ENCODE measurements at places on chromosomes 12 and 14.

- H3K27ac ChIP-seq, result no peak overlapping the region
- no peak overlapping the region for H3K4me3 ChIP-seq
- peaks cover 45% of the 10 kb centered on the region for H3K4me1 ChIP-seq
- H3K27me3 ChIP-seq, result no peaks in the 10 kb centered on the region
These were observed 67.0 kb downstream of the CRADD start for GRCh38 chr12:93743999-93744689.

GRCh38 chr12:109130297-109131153 lies 14.1 kb downstream of the ACACB start:
- no peak for DNase-seq
- peaks cover 2% of the 10 kb centered on the region for H3K36me3 ChIP-seq
- H3K27ac ChIP-seq, result peak overlapping the region; percentile 89
- peaks cover 13% of the 10 kb centered on the region for H3K4me1 ChIP-seq

GRCh38 chr14:82047777-82048470 lies 514.3 kb upstream of the SEL1L start:
- H3K27me3 ChIP-seq, result no peaks in the 10 kb centered on the region
- H3K4me1 ChIP-seq, result no peaks in the 10 kb centered on the region

DNA sequence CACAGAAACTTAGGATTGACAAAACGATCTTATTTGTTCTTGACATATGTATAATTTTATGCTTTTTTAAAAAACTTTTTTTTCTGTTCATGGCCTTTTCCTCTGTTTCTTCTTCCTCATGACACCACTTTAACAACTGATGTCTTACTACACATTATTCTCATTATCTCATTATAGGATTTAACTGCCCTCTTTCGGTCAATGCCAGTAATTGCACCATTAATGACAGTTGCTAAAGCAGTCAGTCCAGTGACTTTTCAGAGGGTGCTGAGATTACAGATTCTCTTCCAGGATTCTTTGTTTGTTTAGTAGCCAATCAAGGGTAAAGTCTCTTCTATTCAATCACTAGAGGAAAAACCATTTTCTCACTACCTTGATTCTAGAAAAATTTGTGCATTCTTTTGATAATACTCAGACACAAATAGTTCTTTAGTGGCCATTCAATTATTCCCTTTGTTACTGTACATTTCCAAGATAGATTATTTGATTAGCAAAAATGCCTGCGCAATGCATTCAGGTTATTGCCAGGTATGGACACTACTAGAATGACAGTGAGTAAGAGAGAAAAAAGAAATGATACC lies 50.1 kb downstream of the KLRG1 start:
- no peak for DNase-seq
- H3K27me3 ChIP-seq, result no peaks in the 10 kb centered on the region
- no peaks in the 10 kb centered on the region for H3K36me3 ChIP-seq

DNA sequence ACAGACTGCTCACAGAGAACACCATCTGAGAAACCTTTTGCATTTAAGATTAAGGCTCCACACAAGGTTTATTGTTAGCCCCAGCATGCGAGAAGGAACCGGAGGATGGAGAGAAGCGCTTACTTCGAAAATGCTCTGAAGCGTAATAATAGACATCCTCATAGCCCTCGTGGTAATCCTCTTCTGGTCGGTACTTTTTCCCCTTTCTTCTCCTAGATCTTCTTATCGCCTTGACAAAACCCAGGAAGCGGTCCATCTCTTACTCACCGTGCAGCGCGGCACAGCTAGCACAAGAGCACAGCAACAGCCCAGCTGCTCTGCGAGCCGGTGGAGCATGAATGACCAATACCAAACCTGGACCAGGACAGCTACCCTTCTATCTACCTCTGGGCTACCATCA lies 125.1 kb upstream of the GRIP1 start:
- no peaks in the 10 kb centered on the region for H3K4me1 ChIP-seq
- no peaks in the 10 kb centered on the region for H3K36me3 ChIP-seq
- H3K27ac ChIP-seq, result no peak overlapping the region
- no peak overlapping the region for H3K4me3 ChIP-seq
- DNase-seq, result no peak

DNA sequence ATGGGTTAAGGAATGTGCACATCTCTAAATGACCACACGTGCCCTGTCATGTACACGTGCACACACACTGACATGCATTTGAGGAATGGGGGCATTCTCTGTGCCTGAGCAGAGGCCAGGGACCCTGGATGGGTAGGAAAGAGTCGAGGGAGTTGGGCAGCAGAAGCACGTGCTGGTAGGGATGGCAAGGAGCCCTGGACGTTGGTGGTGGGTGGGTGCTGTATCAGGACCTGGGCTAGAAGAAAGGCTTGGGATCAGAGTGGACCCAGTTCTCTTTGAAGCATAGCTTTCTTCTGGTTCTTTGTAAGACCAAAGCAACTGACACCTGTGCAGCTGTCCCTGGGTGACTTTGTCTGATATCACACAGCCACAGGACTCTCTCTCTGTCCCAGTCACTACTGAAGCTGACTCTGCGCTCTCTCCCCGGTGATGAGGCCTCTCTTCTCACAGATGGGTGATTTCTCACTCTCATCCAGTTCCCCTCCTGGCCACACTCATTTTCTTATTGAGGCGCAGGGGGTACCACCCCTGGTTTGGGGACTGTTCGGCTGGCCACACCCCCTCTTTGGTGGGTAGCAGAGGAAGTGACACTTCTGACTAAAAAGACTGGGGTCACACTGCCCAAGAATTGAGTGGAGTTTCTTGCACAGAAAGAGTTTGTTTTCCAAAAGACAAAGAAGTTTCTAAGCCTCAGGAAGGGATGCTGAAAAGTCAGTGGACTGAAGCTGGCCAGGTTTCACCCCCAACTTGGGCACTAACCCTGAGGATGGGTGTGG lies 171.7 kb upstream of the RTL1 start:
- DNase-seq, result peak; percentile 28
- H3K4me3 ChIP-seq, result no peak overlapping the region
- H3K27ac ChIP-seq, result no peak overlapping the region
- H3K27me3 ChIP-seq, result no peaks in the 10 kb centered on the region
- no peaks in the 10 kb centered on the region for H3K36me3 ChIP-seq

GRCh38 chr12:131986910-131987309 lies 37.2 kb downstream of the EP400 start:
- H3K4me3 ChIP-seq, result no peak overlapping the region
- peak; percentile 40 for DNase-seq
- no peaks in the 10 kb centered on the region for H3K4me1 ChIP-seq
- peaks cover 33% of the 10 kb centered on the region for H3K36me3 ChIP-seq
- H3K27ac ChIP-seq, result no peak overlapping the region

- peaks cover 8% of the 10 kb centered on the region for H3K4me1 ChIP-seq
- H3K4me3 ChIP-seq, result no peak overlapping the region
- H3K36me3 ChIP-seq, result peaks cover 44% of the 10 kb centered on the region
- DNase-seq, result no peak
- H3K27ac ChIP-seq, result no peak overlapping the region
These were observed 19.9 kb downstream of the RPS6KL1 start for GRCh38 chr14:74902941-74903705.
